ENCODE measurements at places on chromosomes 2 and 18. TPM values are rescaled to one million over a fixed set of nuclear protein-coding genes. Genes with fewer than 3 reads are reported as not detected.

SH3RF3 gene
- total RNA-seq: 2.6 TPM

TIMM21 gene
- 33.4 TPM for total RNA-seq

ZNF385B gene
- total RNA-seq: not detected

TNFRSF11A gene
- total RNA-seq: 0.09 TPM

DPP4 gene
- total RNA-seq: 251 TPM

ELAC1 gene
- total RNA-seq: 5.4 TPM
